ENCODE measurements at places on chromosomes 13 and 19.

DNA sequence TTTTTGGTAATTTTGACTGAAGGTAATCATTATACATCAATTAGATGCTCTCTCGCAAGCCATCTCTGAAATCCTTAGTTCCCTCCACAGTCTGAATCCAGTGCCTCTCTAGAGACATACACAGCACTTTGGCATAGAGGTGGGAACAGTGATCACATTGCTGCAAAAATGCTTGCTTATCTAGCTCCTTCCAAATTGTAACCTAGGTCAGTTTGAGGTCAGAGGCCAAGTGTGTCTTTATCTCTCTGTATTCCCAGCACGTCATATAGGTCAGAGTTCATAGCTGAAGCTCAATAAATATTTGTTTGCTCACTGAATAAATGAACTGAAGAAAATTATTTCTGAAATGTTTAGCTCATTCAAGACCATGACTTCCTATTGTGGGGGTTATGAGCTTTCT lies 462.5 kb downstream of the DIAPH3 start:
- no peak for DNase-seq

DNA sequence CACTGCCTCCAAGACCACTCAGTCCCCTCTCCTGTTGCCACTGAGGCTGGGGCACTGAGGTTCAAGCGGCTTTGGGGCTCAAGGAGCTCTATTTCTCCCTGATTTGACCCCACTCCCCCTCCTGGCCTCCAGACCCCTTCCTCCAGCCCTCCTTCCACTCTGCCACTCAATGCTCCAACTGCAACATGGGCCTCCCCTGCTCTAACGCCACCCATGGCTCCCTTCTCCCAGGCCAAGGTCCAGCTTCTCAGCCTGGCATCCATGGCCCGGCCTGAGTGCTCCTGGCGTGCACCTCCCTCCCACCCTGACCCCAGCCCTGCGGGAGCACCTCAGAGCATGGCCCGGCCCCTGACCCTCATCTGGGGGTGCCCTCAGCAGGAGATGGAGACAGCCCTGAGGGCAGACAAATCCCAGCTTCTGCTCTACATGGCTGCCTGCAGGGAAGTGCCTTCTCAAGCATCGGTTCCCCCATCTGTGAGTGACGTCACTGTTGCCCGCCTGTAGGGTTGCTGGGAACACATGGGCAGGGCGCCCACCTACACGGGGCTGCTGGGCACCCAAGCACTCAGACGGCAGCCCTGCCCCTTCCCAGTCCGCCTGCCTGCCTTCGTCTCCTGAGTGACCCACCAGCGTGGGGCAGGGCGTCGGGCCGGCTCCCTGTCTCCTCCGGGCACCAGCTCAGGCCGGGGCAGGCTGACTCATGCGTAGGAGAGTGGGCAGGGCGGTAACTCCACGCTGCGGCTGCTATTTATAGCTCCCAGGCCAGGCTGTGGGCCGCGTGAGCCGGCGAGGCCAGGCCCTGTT lies 1.6 kb upstream of the DIRAS1 start:
- DNase-seq: no peak

- no peak for DNase-seq
Measured at GRCh38 chr19:57245959-57246358, 5.5 kb downstream of the ZNF805 start.

GRCh38 chr13:80276371-80277289 lies 64.3 kb downstream of the SPRY2 start:
- no peak for DNase-seq

- DNase-seq: peak; percentile 42
Measured at GRCh38 chr19:19366434-19367396, 38.8 kb upstream of the GATAD2A start.

DNA sequence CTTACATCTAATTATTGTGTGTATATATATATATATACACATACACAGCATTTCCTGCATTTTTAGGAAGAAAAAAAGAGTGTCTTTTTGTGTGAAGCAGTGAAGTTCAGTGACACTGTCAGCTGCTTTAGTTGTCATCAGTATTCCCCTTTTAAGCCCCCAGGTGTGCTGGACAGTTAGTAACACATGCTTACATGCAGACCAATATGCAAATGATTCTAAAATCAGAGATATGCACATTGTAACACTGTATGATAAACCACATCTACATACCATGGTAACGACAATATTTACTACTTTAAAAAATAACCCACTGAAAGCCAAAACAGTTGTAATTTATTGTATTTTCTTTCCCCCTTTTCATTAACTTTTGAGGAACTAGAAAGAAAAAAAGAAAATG lies 16.8 kb downstream of the LHFPL6 start:
- no peak for DNase-seq

DNA sequence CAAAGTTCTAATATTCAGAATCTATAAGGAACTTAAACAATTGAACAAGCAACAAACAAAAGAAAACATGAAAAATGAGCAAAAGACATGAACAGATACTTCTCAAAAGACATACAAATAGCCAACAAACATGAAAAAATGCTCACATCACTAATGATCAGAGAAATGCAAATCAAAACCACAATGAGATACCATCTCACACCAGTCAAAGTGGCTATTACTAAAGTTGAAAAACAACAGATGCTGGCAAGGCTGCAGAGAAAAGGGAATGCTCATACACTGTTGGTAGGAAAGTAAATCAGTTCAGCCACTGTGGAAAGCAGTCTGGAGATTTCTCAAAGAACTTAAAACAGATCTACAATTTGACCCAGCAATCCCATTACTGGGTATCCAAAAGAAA lies 74.3 kb downstream of the CRYL1 start:
- no peak for DNase-seq

- peak; percentile 42 for DNase-seq
Measured at GRCh38 chr19:49469828-49470614, 4.0 kb upstream of the FLT3LG start.

GRCh38 chr13:75236774-75237173 lies 245.2 kb downstream of the TBC1D4 start:
- DNase-seq: no peak

GRCh38 chr19:9847087-9847671 lies 12.1 kb downstream of the PIN1 start:
- DNase-seq: no peak

DNA sequence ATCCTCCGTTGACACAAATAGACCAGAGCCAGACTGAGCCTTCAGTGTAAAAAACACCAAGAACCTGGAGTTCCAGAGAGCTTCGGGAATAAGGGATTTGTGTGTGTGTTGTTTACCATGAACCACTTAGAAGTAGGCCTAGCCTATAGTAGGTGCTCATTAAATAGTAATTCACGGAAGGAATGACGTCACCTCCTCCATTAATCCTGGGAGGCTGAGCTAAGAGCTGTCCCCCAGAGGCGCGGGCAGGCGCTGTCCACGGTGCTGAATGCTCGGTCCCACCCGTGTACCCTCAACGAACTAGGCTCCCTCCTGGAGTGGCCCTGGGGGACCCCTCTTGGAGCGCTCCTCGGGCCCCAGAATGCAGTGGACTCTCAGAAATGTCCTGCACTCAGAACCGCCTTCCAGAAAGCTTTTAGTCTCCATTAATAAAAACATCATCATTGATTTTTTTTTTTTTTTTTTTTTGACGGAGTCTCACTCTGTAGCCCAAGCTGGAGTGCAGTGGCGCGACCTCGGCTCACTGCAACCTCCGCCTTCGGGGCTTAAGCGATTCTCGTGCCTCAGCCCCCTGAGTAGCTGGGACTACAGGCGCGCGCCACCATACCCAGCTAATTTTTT lies 6.5 kb downstream of the UNC13A start:
- no peak for DNase-seq

GRCh38 chr19:16051254-16052025 lies 24.9 kb upstream of the TPM4 start:
- no peak for DNase-seq

- DNase-seq: no peak
Measured at GRCh38 chr19:21704320-21704719, 63.1 kb downstream of the ZNF100 start.

DNA sequence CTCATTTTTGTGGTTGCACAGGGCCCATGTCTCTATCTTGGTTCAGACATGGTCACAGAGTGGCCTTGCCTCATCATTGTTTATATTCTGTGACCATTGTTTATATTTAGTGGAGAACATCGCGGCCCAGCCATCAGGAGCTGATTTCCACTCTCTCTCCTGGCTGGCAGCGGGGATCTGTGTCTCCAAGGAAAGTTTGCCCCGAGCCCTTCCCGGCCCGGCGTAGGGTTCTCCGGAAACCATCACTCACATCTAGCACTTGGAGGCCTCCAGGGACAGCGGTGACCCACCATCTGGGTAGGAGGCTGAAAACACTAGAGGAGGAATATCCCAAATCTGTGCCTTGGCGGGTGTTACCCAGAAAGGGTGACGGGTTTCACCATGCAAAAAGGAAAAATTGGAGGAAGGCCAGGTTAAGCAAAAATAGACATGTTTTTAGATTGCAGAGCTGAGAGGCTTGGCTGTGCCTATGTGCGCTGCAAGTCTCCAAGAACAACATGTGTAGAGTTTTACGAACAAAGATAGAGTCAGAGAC lies 726 bp upstream of the ZNF358 start:
- DNase-seq: no peak

All from stimulated activated CD4-positive, alpha-beta T cell treated with anti-CD3 and anti-CD28 coated beads, Interleukin-1b, Interleukin-23, amount 100 ng/mL, for 1 hour (primary cell).